ENCODE measurements at places on chromosomes 2 and 18.

DNA sequence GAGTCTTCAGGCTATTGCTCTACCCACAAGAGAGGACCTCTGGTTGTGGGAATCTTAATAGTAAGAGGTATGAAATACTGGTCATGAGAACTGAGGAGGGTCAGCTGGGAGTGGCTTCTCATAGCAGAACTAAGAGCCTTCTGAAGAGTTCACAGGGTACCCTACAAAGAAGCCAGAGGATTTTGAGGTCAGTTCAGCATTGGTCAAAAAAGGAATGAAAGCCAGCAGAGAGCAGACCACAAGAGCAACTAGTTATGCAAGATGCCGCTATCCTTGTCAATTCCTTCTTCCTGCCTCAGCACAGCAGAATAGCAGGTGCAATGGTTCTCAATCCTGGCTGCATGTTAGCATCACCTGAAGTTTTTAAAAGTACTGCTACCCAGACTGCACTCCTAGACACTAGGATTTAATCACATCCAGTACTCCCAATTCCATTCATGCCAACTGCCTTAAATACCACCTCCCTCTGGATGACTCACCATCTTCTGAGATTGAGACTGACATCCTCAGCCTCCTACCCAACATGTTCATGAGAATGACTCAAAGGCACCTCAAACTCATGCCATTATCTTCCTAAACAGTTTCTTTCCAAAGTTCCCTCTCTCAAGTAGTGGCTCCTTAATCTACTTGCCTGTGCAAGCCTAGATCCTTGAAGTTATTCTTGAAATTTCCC is 81.0 kb upstream of the RBMS1 start:
- DNase-seq = no peak

DNA sequence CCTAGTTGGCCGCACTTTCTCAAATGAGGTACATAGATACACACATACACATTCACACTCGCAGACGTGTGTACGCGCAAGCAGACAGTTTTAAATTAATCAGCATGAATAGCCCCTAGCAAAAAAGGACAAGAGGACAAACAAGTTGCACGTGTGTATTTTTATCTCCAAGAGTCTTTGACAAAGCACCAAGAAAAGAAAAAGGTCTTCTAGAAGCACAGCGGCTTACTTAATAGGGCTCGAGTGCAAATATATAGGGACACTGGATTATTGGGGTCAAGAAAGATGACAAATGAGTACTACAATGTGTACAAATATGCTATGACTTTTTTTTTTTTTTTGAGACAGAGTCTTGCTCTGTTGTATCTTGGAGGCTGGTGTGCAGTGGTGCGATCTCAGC is 1.7 kb upstream of the BCL2 start:
- no peak for DNase-seq

- DNase-seq = peak; percentile 59
These were observed at the start of gene TTL for GRCh38 chr2:112481528-112482233. Gene TTL (plus strand): TSS chr2:112482156. CDS start chr2:112482345, 189 bp downstream.

GRCh38 chr18:36672437-36673344 is 156.1 kb downstream of the TPGS2 start:
- no peak for DNase-seq

Measured in activated CD4-positive, CD25-positive, alpha-beta regulatory T cell treated with anti-CD3 and anti-CD28 coated beads, Interleukin-2, amount 50 U/mL, for 16 hours (primary cell).